ENCODE measurements at places on chromosomes 2 and 18.

DNA sequence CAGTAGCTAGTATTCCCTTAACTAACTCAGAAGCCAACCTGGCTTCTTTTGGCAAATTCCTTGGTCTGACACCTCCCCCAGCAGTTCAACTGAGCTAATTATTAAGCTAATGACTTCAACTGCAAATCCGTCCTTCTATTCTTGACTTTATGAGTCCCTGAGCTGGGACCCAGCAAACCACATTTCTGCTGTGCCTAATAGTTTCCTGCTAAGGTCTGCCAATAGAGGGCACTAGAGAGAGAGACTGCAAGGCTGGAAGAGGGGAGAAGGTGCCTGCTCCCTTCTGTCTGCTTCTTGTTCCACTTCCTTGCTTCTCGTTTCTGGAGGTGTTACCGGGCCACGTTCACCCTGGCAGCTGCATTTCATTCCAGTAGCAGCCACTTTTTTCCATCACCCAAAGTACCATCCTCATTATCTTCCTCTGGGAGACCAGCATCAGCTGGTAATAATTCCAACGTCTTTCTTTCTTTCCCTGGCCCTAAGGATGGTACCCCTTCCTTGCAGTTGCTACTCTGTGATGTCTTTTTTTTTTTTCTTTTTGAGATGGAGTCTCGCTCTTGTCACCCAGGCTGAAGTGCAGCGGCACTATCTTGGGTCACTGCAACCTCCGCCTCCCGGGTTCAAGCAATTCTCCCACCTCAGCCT lies 352.0 kb downstream of the TNS1 start:
- DNase-seq: peak; percentile 57

DNA sequence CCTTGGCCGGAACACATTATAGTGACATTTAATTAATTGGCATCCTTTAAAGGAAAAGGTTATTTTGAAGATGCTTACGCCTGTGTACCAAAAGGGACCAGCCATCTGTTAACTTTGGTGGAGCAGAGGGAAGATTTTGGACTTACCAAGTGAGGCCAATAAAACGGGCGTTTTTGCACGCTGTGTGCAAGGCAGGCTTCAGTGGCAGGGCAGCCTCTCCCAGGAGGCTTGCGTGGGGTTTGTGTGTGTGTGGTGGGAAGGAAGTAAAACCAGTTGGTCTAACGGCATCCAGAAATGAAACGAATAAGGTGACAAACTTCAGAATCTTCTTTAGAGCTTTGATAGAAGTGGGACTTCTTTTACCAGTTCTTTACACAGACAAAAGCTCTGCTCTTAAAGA lies 191.7 kb downstream of the PRKCE start:
- no peak for DNase-seq

GRCh38 chr2:18721038-18721922 lies 131.9 kb upstream of the NT5C1B start:
- DNase-seq: no peak

- DNase-seq: no peak
These were observed 270.1 kb downstream of the EIPR1 start for GRCh38 chr2:3107567-3107966.

DNA sequence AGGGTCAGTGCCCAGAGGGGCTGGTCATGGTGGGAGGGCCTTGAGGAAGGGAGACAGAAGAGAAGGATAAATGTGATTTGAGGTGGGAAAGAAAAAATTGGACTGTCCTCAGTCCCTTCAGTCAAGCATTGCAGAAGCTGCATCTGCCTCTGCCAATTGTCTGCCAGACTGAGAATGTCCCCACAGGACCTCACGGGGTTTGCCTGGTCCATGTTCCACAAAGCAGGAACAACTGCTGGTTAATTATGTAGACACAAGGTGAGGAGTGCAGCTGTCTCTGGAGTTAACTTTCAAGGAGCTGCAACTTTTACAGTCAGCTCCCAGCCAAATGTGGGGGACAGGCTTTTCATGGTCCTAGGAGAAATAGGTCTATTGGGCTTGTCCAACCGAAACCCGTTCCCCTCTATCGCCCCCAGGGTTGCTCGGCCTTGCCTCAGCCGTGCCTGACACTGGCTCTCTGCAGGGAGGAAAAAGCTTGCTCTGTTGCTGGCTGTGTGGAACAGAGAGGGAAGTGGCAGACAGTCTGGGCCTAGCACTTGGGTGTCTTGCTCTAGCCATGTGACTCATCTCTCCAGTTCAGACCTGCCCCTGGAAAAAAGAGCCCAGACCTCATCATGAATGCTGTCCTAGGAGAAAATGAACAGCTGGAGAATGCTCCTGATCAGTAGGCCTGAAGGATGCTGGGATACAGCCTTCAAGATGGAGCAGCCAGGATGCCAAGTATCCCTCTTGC lies 31.1 kb upstream of the PAX8 start:
- DNase-seq: no peak

- no peak for DNase-seq
These were observed 292.2 kb upstream of the MC4R start for GRCh38 chr18:60664736-60665135.

DNA sequence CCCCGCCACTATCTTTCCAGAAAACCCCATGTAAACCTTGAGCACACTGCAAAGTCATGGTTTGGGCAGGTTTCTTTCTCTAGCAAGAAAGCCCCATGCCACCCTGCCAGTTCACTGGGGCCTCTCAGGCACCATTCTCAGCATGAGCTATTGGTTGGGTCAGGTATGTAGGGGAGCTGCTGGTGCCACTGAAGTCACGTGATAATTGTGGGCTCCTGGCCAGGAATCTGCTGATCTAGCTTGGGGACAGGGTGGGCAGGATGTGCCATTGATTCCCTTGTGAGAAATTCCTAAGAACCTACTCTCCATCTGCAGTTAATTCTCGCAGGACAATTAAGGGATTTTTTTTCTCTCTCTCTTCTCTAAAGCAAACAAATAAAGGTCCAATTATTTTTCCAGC lies 26.5 kb upstream of the HNMT start:
- DNase-seq: no peak

GRCh38 chr2:144267239-144267638 lies 252.7 kb downstream of the ZEB2 start:
- peak; percentile 9 for DNase-seq

GRCh38 chr2:191180713-191181112 lies 29.9 kb upstream of the STAT4 start:
- no peak for DNase-seq

GRCh38 chr2:79619976-79620375 lies 107.1 kb downstream of the CTNNA2 start:
- DNase-seq: no peak

DNA sequence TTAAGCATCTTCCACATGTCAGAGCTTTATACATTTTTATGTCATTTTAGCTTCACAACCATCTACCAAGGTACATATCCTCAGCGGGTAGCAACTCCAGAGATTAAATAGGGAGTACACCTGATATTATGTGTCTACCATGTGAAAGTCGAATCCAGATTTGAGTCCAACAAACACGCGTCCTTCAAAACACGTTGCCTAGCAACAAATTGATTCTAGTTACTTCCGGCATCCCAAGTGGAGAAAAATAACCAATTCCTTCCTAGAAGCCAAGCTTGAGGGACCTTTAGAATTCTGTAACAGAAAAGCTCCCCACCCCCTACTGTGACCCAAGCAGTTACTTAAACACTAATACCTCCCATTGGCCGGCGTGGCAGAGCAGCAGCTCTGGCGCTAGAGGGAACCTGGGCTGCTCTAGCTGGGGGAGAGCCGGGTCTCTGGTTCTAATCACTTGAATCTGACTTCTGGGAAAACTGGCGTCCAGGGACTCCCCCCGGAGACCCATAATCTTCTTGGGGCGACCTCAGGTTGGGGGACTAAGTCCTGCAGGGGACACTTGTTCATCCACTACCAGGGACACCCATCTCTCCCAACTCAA lies at the start of gene ERICH2:
ERICH2 (plus strand) TSS at position 371 of the 598 bp plus-strand sequence. CDS start 304 bp downstream, outside the sequence.
- peak; percentile 44 for DNase-seq

GRCh38 chr2:219417374-219417773 lies 803 bp upstream of the DES start:
- DNase-seq: no peak

GRCh38 chr2:232273903-232274643 lies 104.5 kb upstream of the ALPP start:
- no peak for DNase-seq

DNA sequence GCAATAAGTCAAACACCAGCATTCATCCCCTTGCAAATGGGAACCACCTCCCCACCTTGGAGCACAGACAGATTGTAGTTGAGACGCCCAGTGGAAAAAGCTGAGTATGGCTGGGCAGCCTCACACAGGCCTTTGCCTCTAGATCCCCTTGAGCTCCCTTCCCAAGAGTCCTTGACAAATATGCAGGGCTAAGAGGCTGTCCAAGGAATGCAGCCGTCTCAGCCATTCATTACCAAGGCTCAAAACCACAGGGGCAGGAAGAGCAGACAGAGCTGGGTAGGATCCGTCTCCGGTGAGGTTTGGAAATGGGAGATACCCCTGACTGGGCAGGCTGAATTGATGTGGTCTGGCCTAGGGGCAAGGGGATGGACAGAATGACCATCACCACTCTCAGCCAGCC lies 557.1 kb downstream of the TNS1 start:
- no peak for DNase-seq

DNA sequence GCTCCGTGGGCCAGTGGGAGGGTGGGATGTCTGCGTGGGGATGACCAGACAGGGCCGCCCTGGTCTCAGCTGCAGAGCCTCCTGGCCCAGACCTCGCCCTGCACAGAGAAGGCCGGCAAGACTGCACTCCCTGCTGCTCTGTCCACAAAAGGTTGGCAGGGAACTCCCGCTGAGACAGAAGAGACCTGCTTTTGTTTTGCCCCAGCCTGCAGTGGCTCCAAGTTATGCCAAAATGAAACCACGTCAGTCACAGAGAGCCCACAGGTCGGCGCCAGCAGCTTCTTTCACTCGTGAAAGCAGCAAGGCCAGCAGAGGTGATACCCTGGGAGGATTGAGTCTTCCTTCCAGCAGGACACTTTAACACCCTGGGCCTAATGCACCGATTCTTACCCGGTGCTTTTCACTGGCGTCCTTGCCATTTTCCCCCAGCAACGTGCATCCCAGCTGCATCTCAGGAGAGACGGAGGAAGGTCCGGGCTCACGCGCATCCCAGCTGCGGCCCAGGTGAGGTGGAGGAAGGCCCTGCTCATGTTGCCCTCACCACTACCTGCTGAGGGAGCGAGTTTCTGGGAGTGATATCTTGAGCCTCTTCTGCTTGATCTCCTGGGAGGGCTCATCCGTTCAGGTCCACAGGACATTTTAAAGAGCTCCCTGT lies 22.1 kb upstream of the CTDP1 start:
- DNase-seq: no peak

DNA sequence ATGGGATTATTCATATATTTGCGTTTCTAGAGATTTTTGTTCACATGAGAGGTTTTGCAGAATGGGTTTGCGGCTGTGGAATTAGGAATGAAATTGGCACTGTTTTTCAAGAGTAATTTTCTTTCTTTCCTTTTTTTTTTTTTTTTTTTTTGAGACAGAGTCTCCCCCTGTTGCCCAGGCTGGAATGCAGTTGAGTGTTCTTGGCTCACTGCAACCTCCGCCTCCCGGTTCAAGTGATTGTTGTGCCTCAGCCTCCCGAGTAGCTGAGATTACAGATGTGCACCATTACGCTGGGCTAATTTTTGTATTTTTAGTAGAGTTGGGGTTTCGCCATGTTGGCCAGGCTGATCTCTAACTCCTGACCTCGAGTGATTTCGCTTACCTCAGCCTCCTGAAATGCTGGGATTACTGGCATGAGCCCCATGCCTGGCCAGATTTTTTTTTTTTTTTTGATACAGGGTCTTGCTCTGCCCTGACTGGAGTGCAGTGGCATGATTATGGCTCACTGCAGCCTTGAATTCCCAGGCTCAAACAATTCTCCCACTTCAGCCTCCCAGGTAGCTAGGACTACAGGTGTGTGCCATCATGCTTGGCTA lies 65.3 kb downstream of the MIB1 start:
- no peak for DNase-seq

GRCh38 chr2:74702001-74702715 lies 48.1 kb downstream of the SEMA4F start:
- no peak for DNase-seq

DNA sequence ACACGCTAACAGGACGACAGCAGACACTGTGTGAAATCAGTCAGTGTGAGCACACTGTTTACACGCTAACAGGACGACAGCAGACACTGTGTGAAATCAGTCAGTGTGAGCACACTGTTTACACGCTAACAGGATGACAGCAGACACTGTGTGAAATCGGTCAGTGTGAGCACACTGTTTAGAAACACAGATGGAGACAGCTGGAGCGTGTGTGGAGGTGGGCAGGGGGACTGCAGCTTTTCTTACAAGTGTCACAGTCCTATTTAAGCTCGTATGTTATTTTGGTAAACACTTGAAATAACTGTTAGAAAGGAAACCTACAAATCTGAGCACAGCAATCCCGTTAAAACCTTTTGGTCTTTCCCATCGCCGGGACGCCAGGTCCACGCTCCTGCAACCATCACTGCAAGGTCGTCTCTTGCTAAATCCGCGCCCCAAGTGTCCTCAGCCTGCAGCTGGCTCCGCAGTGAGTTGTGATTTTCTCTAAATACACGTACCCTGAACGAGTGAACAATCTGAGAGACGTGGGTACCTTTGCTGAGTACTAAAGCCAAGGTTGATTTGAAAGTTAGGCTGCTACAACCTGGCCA lies 58.9 kb upstream of the CTDP1 start:
- DNase-seq: no peak

DNA sequence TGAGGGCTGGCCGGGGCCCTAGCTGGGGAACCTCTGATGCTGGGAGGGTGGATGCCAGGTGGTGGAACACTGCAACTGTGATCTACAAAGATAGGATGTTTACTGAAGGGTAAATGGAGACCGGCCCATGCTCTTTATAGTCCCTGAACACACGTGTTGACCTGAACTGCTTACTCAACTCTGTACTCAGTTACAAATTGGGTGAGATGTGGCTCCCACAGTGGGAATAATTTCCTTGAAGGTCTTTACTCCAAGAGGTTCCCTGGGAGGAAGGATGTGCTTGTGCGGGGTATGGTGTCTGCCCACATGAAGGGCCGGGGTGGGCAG lies 254.1 kb downstream of the PRKCE start:
- DNase-seq: no peak

GRCh38 chr2:140596447-140596846 lies 1534.4 kb downstream of the LRP1B start:
- no peak for DNase-seq

DNA sequence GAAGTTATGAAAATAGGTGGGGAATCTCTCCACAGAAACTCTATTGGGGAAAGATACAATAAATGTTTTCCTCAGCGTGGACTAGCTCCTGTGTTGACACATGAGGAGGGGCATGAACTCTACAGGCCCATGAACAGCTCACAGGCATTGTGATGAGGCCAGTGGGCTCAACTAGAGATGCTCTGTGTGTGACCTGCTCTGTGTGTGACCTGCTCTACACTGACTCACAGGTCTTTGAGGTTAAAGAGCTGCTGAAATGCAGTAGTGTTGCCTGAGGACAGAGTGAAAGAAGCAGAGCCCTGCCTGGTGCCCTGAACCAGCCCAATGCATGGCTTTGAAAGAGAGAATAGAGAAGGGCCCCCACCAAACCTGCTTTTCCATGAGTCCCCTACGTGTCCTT lies 117.6 kb downstream of the MCFD2 start:
- no peak for DNase-seq

GRCh38 chr2:236744281-236744705 lies 174.7 kb downstream of the ACKR3 start:
- DNase-seq: no peak
